ENCODE measurements at places on chromosomes 11 and 22. TPM values are rescaled to one million over a fixed set of nuclear protein-coding genes. Genes with fewer than 3 reads are reported as not detected.

- no peaks in the 10 kb centered on the region for H3K27me3 ChIP-seq
- no peak overlapping the region for H3K4me3 ChIP-seq
- no peak for DNase-seq
Observed at GRCh38 chr11:92137747-92138146, 86.9 kb upstream of the FAT3 start.

- peaks cover 6% of the 10 kb centered on the region for H3K27me3 ChIP-seq
- no peak for DNase-seq
- H3K27ac ChIP-seq: no peak overlapping the region
- no peaks in the 10 kb centered on the region for H3K4me1 ChIP-seq
- H3K4me3 ChIP-seq: no peak overlapping the region
Observed at GRCh38 chr11:1422481-1422880, 32.7 kb downstream of the BRSK2 start.

DNA sequence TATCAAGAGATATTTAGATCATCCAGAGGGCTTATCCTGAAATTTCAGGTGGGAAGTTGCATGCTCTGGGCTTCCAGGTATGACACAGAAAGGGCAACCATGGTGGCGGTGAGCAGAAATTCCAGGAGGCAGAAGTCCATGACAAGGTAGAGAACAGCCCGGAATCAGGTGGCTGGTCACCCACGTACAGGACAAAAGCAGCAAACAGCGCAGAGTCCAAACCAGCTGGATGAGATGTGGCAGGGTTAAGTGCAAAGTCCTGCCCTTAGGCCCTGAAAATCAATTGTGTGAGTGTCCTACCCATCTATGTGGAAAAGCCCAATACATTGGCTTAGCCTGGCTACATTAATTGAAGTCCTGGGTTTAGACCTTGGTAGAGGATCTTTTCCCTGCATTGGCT is 11.6 kb downstream of the PPFIBP2 start:
- DNase-seq: no peak
- peaks cover 10% of the 10 kb centered on the region for H3K4me1 ChIP-seq
- H3K36me3 ChIP-seq: no peaks in the 10 kb centered on the region
- no peak overlapping the region for H3K27ac ChIP-seq
- no peak overlapping the region for H3K4me3 ChIP-seq

- peak overlapping the region; percentile 91 for H3K4me3 ChIP-seq
- peaks cover 6% of the 10 kb centered on the region for H3K36me3 ChIP-seq
- H3K27ac ChIP-seq: peak overlapping the region; percentile 98
- peaks cover 76% of the 10 kb centered on the region for H3K4me1 ChIP-seq
Observed at GRCh38 chr22:46083383-46084350, 66.7 kb upstream of the PPARA start.

DNA sequence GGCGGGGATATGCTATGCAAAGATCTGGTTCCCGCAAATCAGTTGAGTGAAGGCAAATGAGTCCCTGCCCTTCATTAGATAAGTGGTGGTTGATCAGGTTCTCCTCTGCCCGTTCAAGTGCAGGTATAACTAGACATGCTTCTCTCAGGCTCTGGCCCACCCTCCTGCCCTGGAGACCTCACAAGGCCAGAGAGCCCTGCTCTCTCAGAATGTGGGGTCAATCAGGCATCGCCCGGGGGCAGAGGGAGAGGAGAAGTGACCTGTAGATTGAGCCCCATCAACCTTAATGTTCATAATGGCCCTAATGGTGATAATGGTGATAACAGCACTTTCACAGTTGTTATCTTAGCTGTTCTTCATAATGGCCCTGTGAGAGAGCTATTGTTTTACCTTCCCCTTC is 224.3 kb downstream of the DSCAML1 start:
- no peak overlapping the region for H3K4me3 ChIP-seq
- no peaks in the 10 kb centered on the region for H3K4me1 ChIP-seq
- H3K36me3 ChIP-seq: no peaks in the 10 kb centered on the region

- no peak overlapping the region for H3K27ac ChIP-seq
- DNase-seq: no peak
- peaks cover 45% of the 10 kb centered on the region for H3K36me3 ChIP-seq
- no peaks in the 10 kb centered on the region for H3K27me3 ChIP-seq
- H3K4me1 ChIP-seq: no peaks in the 10 kb centered on the region
- no peak overlapping the region for H3K4me3 ChIP-seq
Observed at GRCh38 chr11:61742391-61742790, 10.0 kb upstream of the MYRF start.

DNA sequence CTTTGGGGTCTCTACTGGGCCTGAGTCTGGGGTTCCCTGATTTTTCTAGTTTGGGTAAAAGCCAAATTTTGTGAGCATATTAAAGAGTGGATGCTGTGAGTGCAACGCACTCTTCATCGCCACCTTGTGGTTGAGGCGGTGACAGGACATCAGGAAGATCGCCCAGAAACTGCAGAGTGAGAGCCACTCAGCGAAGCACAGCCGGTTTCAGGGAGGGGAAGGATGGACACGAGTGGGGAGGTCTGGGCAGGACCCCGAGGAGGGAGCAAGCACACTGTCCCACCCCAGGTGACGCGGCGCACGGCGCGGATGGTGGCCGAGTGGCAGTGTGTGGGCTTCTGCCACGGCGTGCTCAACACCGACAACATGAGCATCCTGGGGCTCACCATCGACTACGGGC is 9.1 kb downstream of the SELENOO start:
- DNase-seq: peak; percentile 78
- H3K27me3 ChIP-seq: no peaks in the 10 kb centered on the region
- no peak overlapping the region for H3K27ac ChIP-seq
- peaks cover 28% of the 10 kb centered on the region for H3K4me1 ChIP-seq
- peaks cover 13% of the 10 kb centered on the region for H3K36me3 ChIP-seq
- H3K4me3 ChIP-seq: no peak overlapping the region

- H3K4me3 ChIP-seq: no peak overlapping the region
- H3K27ac ChIP-seq: no peak overlapping the region
- DNase-seq: no peak
- no peaks in the 10 kb centered on the region for H3K4me1 ChIP-seq
Observed at GRCh38 chr11:5288108-5288905, 13.4 kb downstream of the OR51B4 start.

GRCh38 chr22:42895087-42895486 is 38.0 kb upstream of the ARFGAP3 start:
- no peaks in the 10 kb centered on the region for H3K27me3 ChIP-seq
- H3K4me1 ChIP-seq: peaks cover 46% of the 10 kb centered on the region
- H3K36me3 ChIP-seq: peaks cover 33% of the 10 kb centered on the region
- DNase-seq: no peak
- no peak overlapping the region for H3K27ac ChIP-seq
- H3K4me3 ChIP-seq: no peak overlapping the region

GRCh38 chr11:132111838-132112237 is 741.4 kb downstream of the NTM start:
- no peak overlapping the region for H3K4me3 ChIP-seq
- H3K27ac ChIP-seq: peak overlapping the region; percentile 24
- H3K36me3 ChIP-seq: no peaks in the 10 kb centered on the region
- DNase-seq: no peak

- no peaks in the 10 kb centered on the region for H3K27me3 ChIP-seq
- H3K4me3 ChIP-seq: no peak overlapping the region
- no peaks in the 10 kb centered on the region for H3K36me3 ChIP-seq
Observed at GRCh38 chr11:103926990-103927389, 109.5 kb upstream of the DDI1 start.

GRCh38 chr11:115463606-115464005 is 40.6 kb downstream of the CADM1 start:
- H3K4me3 ChIP-seq: no peak overlapping the region
- H3K27ac ChIP-seq: no peak overlapping the region
- DNase-seq: no peak
- H3K27me3 ChIP-seq: no peaks in the 10 kb centered on the region

GRCh38 chr11:17877886-17878285 is 135.0 kb downstream of the SERGEF start:
- DNase-seq: no peak
- no peak overlapping the region for H3K27ac ChIP-seq
- peaks cover 19% of the 10 kb centered on the region for H3K4me1 ChIP-seq

- no peak overlapping the region for H3K4me3 ChIP-seq
- H3K36me3 ChIP-seq: no peaks in the 10 kb centered on the region
- no peak overlapping the region for H3K27ac ChIP-seq
- no peaks in the 10 kb centered on the region for H3K27me3 ChIP-seq
- peaks cover 7% of the 10 kb centered on the region for H3K4me1 ChIP-seq
Observed at GRCh38 chr22:19625331-19626041, 88.8 kb upstream of the SEPTIN5 start.

GRCh38 chr11:28058333-28058732 is 49.6 kb downstream of the KIF18A start:
- no peak overlapping the region for H3K27ac ChIP-seq
- no peak for DNase-seq
- no peaks in the 10 kb centered on the region for H3K36me3 ChIP-seq
- H3K27me3 ChIP-seq: no peaks in the 10 kb centered on the region
- H3K4me1 ChIP-seq: no peaks in the 10 kb centered on the region

DNA sequence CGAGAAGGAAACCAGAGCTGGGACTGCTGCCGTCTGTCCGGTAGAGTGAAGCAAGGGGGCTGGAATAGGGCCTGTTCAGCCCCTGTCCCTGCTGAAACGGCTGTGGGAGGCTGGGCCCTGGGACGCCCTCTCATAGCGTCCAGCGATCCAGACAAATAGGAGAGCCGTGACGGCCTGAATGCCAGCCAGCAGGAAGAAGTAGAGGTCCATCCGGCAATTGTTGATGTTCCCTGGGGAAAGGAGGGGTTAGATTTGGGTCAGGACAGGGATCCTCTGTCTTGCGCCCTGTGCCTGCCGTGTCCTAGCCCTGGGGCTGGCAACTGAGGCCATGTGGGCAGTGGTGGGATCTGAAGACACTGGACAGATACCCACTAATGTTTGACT is 12.9 kb downstream of the TMEM132A start:
- DNase-seq: peak; percentile 73
- H3K36me3 ChIP-seq: no peaks in the 10 kb centered on the region
- H3K4me3 ChIP-seq: no peak overlapping the region
- no peaks in the 10 kb centered on the region for H3K4me1 ChIP-seq

GRCh38 chr11:35969089-35970042 is 25.5 kb downstream of the LDLRAD3 start:
- no peak overlapping the region for H3K4me3 ChIP-seq
- no peaks in the 10 kb centered on the region for H3K36me3 ChIP-seq
- H3K27me3 ChIP-seq: no peaks in the 10 kb centered on the region
- no peak overlapping the region for H3K27ac ChIP-seq
- peaks cover 5% of the 10 kb centered on the region for H3K4me1 ChIP-seq
- DNase-seq: no peak

GRCh38 chr11:119567688-119568582 is 145.0 kb upstream of the THY1 start:
- DNase-seq: peak; percentile 38
- H3K4me3 ChIP-seq: no peak overlapping the region
- no peaks in the 10 kb centered on the region for H3K36me3 ChIP-seq
- H3K27me3 ChIP-seq: no peaks in the 10 kb centered on the region

DNA sequence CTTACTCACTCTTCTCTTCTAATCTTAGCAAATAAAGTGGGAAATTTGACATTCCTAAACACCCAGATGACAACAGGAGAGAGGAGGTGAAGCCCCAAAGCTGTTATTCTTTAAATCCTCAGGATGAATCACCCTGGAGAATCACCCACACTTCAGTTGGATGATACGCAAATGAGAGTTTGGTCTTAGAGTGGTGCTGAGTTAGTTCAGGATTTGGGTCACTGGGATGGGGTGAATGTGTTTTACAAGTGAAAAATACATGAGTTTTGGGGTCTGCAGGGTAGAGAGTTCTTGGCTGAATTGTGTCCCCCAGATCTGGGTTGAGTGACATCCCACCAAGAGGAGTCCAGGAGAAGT is 117.2 kb downstream of the GGTLC2 start:
- H3K27ac ChIP-seq: no peak overlapping the region
- H3K4me3 ChIP-seq: no peak overlapping the region
- peaks cover 1% of the 10 kb centered on the region for H3K4me1 ChIP-seq
- no peaks in the 10 kb centered on the region for H3K27me3 ChIP-seq
- H3K36me3 ChIP-seq: no peaks in the 10 kb centered on the region

GRCh38 chr11:107856981-107857517 is 1.5 kb downstream of the SLC35F2 start:
- H3K4me3 ChIP-seq: no peak overlapping the region
- no peaks in the 10 kb centered on the region for H3K36me3 ChIP-seq
- DNase-seq: no peak
- H3K27ac ChIP-seq: no peak overlapping the region

DNA sequence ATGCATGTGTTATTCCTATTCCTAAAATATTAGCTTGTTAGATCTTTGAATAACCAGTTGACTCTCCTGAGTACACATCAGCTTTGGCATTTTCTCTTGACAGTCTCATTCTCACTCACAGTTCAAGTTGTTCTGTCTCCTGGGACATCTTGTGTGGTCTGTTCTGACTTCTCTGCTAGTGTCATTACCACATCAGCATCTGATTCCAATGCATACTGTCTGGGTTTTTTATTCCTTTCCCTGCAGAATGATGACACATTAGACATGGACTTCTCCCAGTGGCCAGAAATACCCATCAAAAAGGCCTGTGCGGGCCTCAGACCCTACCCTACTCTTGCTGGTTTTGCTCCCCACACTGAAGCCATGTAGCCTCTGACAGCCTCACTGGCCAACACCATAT is 2.7 kb downstream of the ZNF74 start:
- H3K27ac ChIP-seq: no peak overlapping the region
- no peaks in the 10 kb centered on the region for H3K36me3 ChIP-seq
- no peaks in the 10 kb centered on the region for H3K27me3 ChIP-seq
- DNase-seq: no peak
- no peak overlapping the region for H3K4me3 ChIP-seq

Gene FOLR1
- total RNA-seq: not detected

Gene ELMOD1
- 0.18 TPM for total RNA-seq

Gene ADAMTS8
- 0.35 TPM for total RNA-seq

Gene GPR83
- total RNA-seq: 0.05 TPM

Gene CALCA
- not detected for total RNA-seq

Gene PIH1D2
- 1.4 TPM for total RNA-seq

Gene MMP13
- total RNA-seq: not detected

Gene SART1
- total RNA-seq: 40.1 TPM

Gene OR51I1
- total RNA-seq: not detected

Gene ANGPTL5
- total RNA-seq: 0.12 TPM

Gene PLAAT2
- 0.46 TPM for total RNA-seq

Gene TAF10
- total RNA-seq: 42.3 TPM

Gene SYT7
- total RNA-seq: 16.6 TPM

Gene PDE2A
- 16.8 TPM for total RNA-seq
